Stimulated activated CD8-positive, alpha-beta memory T cell treated with anti-CD3 and anti-CD28 coated beads, Interleukin-2, amount 100 ng/mL, for 48 hours (primary cell): ENCODE measurements at places on chromosomes 5 and 9.

- no peak for DNase-seq
These were observed 31.1 kb upstream of the TRIM14 start for GRCh38 chr9:98150164-98150563.

DNA sequence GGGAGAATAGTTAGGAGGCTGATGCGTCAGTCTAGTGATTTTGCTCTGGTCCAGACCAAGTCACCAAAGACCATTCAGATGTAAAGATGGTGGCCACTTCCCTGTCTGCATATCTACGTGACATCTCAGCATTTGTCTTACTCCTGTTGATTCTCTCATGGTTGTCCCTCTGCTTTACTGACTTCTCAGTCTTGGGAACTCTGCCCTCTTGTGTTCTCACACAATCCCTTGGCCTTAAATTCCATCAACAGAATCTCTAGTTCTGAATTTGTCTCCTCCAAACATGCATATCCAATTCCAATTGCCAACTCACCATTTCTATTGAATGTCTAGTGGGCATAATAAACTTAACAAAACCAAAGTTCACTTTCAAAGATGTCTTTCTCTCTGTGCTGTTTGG, 147.8 kb downstream of the SLC24A2 start:
- DNase-seq: no peak

- no peak for DNase-seq
These were observed 33.2 kb downstream of the DIAPH1 start for GRCh38 chr5:141585594-141585993.

DNA sequence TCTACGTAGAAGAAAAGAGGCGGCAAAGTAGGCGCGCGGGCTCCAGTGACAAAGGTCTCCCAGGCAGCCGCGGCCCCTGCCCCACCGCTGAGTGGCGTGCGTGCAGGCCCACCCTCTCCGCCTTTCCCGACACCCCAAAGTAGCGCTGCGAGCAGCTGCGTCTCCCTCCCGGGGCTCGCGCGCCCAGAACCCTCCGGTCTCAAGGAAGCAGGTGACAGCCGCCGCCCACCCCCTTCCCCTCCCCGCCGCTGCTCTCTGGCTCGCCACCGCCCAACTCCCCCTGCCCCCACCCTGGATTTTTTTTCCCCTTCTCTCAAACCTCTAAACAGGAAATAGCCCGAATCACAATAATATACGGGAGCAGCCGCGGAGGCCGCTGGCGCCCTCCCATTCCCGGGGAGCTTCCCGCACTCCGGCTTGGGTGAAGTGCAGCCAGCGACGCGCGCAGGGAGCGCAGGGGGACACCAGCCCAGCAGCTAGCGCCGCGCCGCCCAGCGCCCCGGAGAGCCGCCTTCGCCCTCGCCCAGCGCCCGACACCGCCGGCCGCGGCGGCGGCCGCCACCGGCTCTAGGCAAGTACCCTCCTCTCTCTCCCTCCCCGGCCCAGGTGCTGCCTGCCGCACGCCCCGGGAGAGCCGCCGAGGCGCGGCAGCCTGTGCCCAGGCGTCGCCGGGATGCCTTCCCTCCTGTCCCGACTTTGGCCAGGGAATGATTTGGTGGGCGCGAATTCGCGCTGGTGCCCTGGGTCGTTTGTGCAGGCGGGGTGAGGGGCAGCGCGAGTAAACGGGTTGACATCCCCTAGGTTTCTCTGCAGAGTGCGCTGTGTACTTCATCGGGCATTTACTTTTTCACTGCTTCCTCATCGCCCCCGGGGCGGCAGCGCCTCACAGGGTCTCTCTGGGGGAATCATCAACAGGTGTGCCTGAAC, 52.7 kb upstream of the TJP2 start:
- DNase-seq: peak; percentile 14

- no peak for DNase-seq
These were observed at the start of gene NEK6 for GRCh38 chr9:124257844-124258606. NEK6 (plus strand) TSS chr9:124257949; CDS start chr9:124301965, 44,016 bp downstream.

- no peak for DNase-seq
These were observed 119.4 kb downstream of the NTRK2 start for GRCh38 chr9:84788803-84789462.
